HuH-7.5 (cell line): ENCODE measurements at places on chromosomes 2 and 18.

- no peak for DNase-seq
Observed at GRCh38 chr2:199388728-199389268, 68.9 kb downstream of the SATB2 start.

DNA sequence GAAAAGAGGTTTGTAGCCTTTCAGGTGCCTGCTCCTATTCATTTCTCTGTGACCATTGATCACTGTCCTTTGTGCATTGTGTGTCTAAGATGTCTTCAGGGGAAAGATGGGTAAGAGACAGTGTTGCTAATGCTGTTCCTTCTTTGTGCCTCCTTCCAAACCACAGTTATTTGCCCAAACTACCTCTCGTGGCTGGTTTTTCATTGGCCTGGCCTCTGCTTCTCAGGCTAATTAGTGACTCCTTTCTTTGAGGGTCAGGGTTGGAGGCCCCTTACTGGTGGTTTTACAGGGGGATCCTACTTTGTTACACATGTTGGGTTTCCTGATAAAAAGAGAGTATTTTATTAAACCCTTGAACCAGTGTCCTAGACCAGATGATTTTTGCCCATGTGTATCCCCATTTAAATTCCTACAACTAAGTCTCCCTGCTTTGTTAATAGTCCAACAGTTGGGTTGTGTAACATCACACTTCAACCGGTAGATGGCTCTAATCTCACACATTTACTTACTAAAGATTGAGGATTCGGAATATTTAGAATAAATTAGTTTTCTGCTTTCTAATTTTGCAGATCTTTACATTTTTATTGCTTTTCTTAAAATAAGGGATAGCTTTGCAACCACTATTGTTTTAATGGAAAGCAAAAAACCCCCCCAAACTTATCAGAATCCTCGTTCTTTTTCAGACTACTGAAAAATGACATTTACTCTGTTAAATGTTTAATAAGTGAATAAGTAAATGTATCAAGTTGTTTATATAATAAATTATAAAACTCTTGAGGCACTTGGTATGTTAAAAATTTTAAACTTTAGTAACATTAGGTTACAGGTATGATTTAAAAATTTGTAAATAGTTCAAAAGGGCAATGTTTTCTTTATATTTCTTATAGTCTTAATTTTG, 2.4 kb downstream of the MARS2 start:
- peak; percentile 25 for DNase-seq

GRCh38 chr2:144642131-144642530, 122.2 kb upstream of the ZEB2 start:
- no peak for DNase-seq

DNA sequence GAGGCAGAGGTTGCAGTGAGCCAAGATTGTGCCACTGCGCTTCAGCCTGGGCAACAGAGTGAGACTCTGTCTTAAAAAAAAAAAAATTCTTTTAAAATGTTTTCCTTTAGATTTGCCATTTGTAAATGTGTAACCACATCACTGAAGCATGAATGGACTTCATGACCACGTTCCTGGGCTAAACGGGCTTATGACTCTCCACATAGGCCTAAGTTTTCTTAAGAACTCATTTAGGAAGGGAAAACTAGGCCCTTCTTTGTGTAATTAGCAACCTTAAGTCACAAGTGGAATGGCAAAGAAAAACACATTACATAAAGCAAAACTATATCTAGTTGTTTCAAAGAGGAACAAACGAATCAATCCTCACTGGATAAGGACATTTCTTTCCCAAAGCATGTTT, 99.5 kb downstream of the MEIS1 start:
- no peak for DNase-seq

- no peak for DNase-seq
Observed at GRCh38 chr18:21747764-21748693, 7.4 kb downstream of the MIB1 start.

DNA sequence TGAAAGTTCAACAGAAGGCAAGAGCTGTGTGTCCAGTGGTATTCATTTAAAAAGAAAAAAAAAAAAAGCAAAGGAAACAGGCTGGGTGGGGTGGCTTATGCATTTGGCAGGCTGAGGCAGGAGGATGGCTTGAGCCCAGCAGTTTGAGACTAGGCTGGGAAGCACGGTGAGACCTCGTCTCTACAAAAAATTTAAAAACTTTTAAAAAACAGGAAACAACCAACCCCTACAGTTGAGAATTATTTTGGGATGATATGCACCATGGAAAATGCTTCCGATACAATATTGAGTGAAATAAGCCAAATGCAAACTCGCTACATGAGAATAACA, 31.2 kb downstream of the PTPN18 start:
- no peak for DNase-seq

GRCh38 chr2:173991856-173992588, 26.8 kb upstream of the SP3 start:
- DNase-seq, result no peak

GRCh38 chr2:106020032-106020431, 174.1 kb downstream of the UXS1 start:
- DNase-seq, result no peak

DNA sequence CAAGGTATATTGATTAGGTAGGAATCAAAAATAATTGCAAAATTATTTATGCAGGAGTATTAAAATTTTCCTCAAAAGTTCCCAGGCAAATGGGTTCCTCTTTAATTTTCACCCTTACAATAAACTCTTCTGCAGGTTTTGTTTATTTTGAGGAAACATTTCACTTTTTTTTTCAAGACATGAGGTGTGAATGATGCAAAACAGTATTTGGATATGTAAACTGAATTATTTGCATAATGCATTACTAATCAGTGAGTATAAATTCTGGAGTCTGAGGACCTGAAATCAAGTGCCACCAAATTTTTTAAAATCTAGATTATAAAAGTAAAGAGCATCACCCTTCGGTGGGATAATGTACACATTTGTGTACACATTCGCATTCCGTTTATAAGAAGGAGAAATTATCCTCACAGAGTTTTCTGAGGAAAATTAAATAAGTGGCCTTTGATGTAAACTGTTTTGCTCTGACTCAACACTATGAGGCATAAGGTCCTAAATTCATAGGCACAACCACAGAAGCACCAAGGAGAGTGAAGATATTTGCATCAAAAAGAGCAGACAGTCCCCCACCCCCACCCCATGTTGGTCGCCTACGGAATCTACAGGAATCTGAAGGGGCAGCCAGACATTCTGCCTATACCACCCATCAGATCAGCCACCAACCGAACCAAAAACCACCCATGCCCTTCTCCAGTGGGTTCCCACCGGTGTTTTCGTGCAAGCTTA, 33.1 kb downstream of the BCL11A start:
- DNase-seq, result no peak

DNA sequence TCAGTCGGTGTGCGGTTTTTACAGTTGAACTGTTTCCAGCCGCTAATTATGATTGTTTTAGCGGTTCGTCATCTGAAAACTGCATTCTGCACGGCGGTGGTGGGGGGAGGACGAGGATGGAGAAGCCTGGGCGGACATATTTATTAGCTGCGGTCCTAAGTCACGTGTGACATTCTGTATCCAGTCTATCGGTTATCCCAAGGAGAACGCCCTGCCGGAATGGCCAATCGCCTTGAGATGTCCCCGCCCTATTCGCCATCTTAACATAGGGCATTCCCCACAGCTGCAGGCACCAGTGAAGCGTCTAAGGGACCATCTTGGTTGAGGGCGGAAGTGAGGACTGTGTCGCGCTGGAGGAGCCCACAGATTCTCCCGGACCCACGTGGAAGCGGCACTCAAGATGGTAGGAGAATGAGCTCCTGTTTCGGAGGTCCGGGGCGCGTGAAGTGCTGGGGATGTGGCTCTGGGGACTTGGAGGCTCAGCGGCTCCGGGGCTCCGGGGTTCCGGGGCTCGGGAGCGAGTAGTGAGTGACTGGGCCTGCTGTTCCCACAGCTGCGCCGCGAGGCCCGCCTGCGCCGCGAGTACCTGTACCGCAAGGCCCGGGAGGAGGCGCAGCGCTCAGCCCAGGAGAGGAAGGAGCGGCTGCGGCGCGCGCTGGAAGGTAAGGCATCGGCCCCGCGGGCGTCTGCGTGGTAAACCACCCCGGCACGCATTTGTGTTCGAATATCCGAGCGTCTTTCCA, at the start of gene IMP4:
Gene IMP4, plus strand, starts transcription at position 365 of the 743 bp plus-strand sequence. Its CDS starts 36 bp downstream, at position 401.
- DNase-seq, result peak; percentile 88

GRCh38 chr2:46009315-46009714, 287.9 kb upstream of the EPAS1 start:
- DNase-seq, result no peak

DNA sequence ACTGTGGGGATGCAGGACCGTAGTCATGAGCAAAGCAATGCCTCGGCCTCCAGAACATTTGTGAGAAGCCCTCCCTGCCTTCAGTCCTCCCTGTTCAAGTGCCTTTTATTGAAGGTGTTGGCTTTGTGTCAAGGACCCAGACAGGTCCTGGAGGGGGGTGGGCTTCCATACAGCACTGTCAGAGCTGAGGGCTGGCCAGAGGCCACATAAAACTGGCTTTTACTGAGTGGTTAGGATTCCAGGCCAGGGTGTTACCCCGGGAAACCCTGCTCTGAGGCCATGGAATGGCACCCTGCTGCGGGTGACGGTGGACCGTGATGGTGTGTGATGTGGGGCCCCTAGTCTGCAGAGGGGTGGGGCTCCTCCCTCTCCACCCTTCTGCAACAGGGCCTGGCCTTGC, 41.6 kb downstream of the TOGARAM2 start:
- no peak for DNase-seq

GRCh38 chr2:88036606-88037005, 19.0 kb downstream of the KRCC1 start:
- DNase-seq, result no peak

DNA sequence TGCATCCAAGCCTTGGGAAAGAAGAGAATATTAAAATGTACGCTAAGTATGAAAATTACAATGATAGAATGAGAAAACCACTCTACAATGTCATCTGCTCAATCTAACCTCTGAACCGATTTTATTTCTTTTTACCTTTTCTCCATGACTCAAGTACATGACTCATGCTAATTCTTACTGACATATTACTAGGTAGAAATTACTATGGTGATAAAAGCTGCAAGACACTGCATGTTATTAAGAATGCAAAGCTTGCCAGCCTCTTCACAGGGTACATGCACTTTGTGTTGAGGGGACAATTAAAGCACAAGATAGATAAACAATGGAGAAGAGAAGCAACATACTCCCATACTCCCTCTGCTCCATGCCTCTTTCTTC, 20.7 kb downstream of the SFT2D3 start:
- DNase-seq, result no peak

DNA sequence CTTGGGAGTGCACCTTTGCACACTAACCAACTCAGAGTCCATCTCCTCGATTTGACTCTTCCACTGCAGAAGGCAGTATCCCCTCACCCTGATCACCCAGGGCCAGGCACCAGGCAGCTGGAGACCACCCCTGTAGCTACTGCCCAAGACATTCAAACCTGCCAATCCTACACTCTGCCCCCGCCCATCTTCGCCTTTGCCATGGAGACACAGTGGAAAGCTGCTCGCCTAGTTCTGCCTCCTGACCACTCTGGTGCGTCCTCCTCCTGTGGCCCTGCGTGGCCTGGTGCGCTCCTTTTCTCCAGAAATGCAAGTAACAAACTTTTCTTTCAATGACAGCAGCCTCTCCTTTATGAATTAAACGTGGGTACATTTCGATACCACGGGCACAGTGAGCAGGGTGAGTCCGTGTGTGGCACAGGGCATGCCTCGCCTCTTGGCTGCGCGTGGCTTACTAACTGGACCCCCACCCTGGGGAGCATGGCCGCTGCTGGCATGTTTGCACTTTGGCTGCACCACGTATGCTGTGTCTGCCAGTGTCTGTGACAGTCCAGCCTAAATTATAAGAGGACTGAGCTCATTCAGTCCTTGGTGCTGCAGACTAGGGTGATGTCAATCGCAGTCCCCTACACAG, 47.6 kb downstream of the LONRF2 start:
- DNase-seq, result no peak

DNA sequence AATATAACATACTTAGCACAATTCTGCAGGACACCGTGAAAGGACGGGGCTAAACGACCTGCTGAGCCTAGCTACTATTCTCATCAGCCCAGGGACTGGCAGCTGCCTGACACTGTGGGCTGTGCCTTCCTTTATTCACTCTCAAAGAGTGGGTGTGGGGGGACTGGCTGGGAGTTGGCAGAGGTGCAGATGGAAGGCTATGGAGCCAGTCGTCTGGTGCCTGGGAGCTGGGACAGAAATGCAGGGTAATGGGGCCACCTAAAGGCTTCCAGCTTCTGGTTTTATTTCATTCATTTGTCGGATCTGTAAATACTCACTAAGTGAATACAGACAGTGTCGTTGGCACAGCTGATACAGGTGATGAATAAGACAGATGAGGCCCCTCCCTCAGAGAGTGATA, 56.0 kb upstream of the NFU1 start:
- no peak for DNase-seq

- no peak for DNase-seq
Observed at GRCh38 chr18:36066686-36067054, 689 bp downstream of the RPRD1A start.

DNA sequence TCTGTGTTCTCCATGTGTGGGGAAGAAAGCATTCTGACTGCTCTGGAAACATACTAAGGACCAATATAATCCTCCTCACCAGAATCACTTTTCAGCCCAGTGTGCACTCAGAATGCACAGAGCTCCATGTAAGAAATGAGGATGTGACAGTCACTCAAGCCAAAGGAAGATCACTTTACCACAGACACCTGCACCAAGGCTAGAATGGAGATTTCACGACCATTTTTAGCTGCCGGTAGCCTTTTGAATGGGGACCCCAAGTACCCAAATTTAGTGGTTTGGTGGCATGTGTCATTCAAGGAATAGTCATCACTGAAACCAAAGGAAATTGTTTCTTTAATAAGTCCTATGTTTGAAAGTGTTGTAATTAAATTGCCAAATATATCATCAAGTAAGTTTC, 613.2 kb upstream of the ACVR2A start:
- no peak for DNase-seq

DNA sequence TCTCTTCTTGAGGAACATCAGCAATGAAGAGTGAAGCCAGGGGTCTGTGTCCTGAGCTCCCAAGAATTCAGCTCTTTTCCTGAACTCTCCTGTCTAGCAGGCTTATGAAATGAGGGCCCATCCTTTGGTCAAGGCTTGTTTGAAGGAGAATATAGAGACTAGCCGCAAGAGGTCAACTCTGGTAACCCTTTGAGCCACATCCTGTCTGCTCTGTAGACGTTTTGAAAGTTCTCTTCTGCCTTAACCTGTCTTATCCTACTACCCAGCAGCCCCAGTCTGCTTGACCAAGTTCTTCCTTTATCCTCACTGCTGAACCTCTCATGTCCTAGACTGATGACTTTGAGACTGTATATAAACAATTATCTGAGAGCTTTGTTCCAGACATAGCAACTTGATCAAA, 5.4 kb downstream of the SEMA4F start:
- DNase-seq, result no peak

- no peak for DNase-seq
Observed at GRCh38 chr2:123502931-123503330, 522.2 kb upstream of the CNTNAP5 start.

GRCh38 chr2:156379071-156379470, 46.5 kb upstream of the NR4A2 start:
- DNase-seq, result no peak
